CD4-positive, alpha-beta T cell (primary cell): ENCODE measurements at places on chromosomes 6 and 20. TPM values are rescaled to one million over a fixed set of nuclear protein-coding genes. Genes with fewer than 3 reads are reported as not detected.

Gene CST5
- total RNA-seq: not detected

Gene LY6G6F
- not detected for total RNA-seq

DNA sequence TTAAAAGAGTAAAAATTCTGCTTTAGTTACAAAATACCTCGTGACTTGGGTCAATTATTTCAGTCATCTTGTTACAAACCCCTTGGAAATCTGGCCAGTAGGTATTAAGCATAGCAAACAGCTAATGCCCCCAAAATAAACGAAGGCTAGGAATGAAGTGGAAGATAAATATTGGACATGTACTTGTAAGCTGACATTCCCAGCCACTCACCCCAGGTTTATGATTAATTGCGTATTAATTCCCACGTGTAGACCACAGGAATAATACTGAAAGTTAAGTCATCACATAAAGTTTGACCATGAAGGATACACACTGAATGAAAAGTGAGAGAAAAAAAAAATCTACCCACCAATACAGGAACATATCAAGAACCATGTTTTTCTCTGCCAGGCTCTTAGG is 936.5 kb upstream of the ADGRB3 start:
- H3K27ac ChIP-seq: no peak overlapping the region
- H3K36me3 ChIP-seq: no peaks in the 10 kb centered on the region
- no peak for DNase-seq
- no peaks in the 10 kb centered on the region for H3K4me1 ChIP-seq

GRCh38 chr6:6834356-6835222 is 246.1 kb downstream of the LY86 start:
- H3K27me3 ChIP-seq: no peaks in the 10 kb centered on the region
- no peaks in the 10 kb centered on the region for H3K4me1 ChIP-seq
- H3K27ac ChIP-seq: no peak overlapping the region
- H3K4me3 ChIP-seq: no peak overlapping the region
- H3K36me3 ChIP-seq: no peaks in the 10 kb centered on the region

DNA sequence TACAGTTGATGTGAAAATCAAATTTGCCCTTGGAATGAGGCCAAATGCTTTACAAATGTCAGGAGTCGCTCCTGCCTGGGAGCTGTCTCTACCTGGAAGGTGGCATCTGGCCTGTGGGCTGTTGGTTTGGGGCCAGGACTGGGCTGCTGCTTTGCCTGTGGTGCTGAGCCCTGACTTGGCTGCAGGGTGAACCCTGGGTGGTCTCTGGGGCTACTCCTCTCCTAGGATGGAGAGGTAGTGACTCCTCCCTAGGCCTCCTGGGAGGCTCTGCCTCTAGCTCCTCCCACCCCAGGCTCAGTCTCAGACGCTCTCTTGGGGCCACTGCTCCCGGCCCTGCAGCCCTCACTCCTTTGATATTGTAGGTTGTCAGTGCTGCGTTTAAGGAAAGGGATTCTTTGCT is 47.5 kb downstream of the EFCAB8 start:
- no peaks in the 10 kb centered on the region for H3K36me3 ChIP-seq
- no peak for DNase-seq
- H3K4me3 ChIP-seq: no peak overlapping the region
- H3K4me1 ChIP-seq: peaks cover 36% of the 10 kb centered on the region
- no peak overlapping the region for H3K27ac ChIP-seq

GRCh38 chr6:67896476-67896875 is 738.6 kb upstream of the ADGRB3 start:
- no peaks in the 10 kb centered on the region for H3K4me1 ChIP-seq
- no peaks in the 10 kb centered on the region for H3K27me3 ChIP-seq
